ENCODE measurements at places on chromosomes 1 and 21.

DNA sequence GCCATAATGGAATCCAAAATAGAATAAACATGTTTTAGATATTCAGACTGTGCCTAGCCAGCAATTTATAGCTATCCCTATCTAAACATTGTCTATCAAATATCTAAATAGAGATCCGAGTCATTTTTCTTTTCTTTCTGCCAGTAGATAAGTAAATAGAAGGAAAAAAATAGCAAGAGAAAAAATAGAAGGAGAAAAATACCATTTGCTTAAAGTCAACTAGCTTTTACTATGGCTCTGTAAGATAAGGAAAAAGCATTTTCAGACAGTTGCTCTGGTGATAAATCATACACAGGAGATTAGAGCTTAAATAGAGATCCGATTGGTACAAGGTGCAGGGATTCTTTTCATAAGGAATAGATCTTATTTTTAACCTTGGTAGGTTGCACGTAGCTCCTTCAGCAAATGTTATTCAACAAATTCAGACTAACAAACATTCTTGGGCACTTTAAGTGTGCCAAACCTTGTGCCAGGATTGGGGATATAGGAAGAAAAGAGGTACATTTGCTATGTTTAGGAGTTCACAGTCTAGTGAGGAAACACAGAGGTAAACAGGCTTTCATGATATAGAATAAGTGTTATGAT, 70.1 kb upstream of the CCDC190 start:
- no peak for DNase-seq

DNA sequence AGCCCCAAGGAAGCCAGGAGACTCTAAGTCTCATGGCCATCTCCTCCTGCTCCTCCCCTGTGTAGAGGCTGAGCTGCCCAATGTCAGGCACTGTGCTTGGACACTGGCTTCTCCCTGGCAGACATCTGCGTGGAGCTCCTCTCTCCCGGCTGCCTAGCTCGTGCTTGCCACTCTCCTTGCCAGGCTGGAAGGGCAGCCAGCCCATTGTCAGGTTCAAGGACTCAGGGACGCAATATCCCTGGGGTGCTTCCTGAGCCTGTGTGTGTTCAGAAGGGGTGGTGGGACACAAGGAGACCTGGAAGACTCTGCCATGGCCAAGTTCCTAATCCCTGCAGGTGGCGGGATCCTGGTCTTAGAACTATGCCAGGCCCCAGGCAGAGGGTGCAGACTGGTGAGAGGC, 65.4 kb upstream of the PARP1 start:
- DNase-seq: no peak

GRCh38 chr1:116722016-116722838, 32.0 kb upstream of the CD2 start:
- no peak for DNase-seq

- DNase-seq: no peak
Measured at GRCh38 chr1:173255214-173255813, 48.2 kb upstream of the TNFSF4 start.

GRCh38 chr1:94247138-94248094, 10.0 kb upstream of the ARHGAP29 start:
- DNase-seq: peak; percentile 64
